Sigmoid colon (tissue), 7 donors: ENCODE measurements at places on chromosomes 7 and 10.

DNA sequence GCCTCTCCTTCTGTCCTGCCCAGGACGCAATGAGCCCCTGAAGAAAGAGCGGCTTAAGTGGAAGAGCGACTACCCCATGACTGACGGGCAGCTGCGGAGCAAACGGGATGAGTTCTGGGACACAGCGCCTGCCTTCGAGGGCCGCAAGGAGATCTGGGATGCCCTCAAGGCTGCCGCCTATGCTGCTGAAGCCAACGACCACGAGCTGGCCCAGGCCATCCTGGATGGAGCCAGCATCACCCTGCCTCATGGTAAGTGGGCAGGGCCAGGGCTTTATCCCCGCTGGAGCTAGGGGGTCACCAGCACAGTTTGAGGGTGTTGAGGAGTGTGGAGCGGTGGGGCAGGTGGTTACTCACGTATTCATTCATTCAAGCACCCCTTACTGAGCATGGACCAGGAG is 4.7 kb upstream of the ANKRD2 start:
- DNase-seq = no peak

- DNase-seq = no peak
These were observed 24.7 kb upstream of the TSPAN13 start for GRCh38 chr7:16728811-16729210.

- DNase-seq = peak; percentile 79
These were observed 879 bp downstream of the NUDT5 start for GRCh38 chr10:12194752-12195271.

GRCh38 chr10:50415292-50415691 is 164.0 kb upstream of the ASAH2 start:
- DNase-seq = no peak
